ENCODE measurements at places on chromosomes 16 and 17.

DNA sequence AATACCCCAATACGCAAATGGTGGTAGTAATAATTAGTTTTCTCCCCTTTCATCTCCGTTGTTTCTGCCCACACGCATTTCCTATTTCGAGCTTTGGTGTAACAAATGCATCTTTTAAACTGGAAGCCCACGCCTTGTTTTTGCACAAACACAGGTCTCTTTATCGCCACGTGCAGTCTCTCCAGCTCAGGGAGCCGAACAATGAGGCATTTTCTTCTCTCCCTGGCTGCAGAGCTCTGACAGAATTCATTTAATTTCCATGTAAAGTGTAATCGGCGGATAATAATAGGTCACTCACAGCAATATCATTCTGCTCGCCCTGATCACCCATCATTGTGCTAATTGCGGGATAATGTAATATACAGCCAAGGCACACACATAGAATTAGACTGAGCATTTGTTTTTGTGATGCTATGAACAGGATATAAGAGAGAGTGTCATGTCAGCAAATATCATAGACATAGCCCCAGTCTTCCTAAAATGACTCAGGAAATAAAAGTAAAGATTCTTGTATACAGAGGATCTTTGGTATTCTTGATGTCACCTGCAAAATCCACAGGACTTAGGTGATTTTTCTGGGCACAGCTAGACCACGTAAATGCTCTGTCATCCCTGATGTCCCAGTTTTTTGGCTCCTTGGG is 452.6 kb upstream of the CDH11 start:
- DNase-seq, result no peak

DNA sequence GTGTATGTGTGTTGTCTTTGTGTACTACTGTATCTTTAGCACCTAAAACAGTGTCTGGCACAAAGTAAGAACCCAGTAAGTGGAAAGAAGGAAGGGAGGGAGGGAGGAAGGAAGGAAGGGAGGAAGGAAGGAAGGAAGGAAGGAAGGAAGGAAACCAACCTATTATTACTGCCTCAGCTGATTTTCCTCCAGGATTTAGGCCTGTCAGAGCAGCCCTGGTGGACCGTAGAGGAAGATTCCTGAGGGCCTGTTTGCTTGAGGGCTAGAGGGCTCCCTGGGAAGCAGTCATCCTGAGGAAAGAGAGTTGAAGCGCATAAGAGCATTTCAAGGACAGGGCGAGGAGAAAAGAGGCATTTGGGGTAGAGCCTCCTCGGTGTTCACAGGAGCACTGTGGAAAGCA is 61.5 kb downstream of the WSB1 start:
- DNase-seq, result no peak

DNA sequence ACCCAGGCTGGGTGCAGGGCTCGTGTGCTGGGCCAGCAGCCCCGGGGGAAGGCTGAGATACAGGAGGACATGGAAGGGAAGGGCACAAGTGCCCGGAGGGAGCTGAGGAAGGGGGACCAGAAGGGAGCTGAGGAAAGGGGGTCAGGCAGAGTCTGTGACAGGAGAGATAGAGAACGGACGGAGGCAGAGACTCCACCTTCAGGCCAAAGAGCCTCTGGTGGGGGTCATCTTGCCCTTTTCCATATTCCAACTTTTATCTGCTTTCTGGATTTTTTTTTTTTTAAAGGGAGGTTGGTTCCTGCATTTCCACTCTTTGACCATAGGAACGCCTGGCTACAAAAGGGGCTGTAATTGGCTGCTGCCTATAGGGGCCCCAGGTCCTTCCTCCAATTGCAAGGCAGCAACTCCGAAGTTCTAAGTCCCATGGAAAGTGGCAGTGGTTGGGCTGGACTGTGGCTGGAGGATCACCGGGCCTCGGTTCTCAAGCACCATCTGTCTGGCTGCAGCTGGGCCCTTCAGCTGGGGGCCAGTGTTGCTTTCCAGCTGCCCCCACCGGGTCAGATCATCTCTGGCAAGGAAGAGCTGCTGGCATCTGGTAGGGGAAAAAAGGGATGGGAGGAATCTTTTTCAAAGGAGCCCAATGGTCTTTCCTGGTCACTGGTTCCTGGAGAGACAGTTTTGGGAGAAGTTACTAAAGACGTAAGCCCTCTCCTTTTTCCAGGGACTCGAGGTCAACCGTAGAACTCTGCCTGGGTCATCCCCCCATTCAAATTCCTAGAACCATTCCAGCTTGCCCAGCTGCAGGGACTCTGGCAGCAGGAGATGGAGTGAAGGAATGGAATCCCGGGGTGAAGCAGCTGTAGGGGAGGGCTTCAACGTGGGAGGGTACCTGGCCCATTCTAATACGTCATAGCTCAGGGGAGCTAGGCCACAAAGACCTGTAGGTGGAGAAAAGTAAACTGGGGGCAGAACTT is 13.1 kb upstream of the MRPS23 start:
- no peak for DNase-seq

GRCh38 chr17:42640121-42640520 is 19.0 kb upstream of the TUBG2 start:
- DNase-seq, result no peak

GRCh38 chr17:8555062-8555461 is 75.5 kb downstream of the MYH10 start:
- no peak for DNase-seq

DNA sequence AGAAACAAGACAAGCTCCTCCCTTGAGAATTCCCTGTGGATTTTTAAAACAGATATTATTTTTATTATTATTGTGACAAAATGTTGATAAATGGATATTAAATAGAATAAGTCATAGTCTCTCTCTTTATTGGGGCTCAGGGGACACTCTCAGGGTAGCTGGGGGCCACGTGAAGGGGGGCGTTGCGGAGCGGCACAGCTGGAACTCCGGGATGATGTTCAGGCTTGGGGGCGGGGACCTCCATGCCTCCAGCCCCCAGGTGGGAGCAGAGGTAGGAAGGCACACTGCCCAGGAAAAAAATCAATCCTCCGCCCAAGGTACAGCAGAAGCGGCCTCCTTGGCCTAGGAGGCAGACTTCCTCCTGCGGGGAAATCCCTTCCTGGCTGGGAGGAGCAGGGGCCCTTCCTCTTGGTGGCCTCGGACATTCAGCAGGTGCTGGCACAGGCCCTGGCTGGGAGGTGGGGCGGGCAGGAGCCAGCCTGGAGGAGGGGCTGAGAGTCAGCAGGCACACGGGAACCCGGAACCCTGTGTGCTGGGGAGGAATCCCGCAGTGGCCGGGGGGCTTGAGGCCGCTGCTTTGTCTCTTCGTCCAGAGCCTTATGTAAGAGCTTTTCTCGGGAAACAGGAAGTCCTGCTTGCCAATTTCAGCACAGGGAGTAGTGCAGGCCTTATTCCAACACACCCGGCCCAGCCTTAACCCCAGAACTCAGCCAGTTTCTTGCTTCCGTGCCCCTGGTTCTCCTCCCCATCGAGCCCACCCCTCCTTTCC is 591 bp upstream of the TNFSF13 start:
- DNase-seq, result no peak

GRCh38 chr16:13104772-13105171 is 203.4 kb downstream of the SHISA9 start:
- no peak for DNase-seq

DNA sequence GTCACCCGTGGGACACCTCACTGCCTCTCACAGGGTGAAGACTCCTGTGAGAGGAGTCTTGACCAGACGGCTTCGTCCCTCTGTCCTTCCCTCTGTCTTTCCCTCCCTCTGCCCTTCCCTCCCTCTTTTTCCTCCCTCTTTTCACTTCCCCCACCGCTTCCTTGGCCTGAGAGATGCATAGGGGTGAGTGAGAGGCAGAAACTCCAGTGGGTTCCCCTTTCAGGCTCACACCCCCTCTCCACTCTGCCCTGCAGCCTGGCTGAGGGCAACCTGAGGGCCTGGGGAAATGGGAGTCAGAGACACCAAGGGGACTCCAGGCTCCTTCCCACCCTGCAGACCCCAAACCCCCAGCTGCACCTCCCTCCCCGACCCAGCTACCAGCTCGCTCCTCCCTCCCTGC is 14.6 kb upstream of the KRT17 start:
- DNase-seq, result no peak

DNA sequence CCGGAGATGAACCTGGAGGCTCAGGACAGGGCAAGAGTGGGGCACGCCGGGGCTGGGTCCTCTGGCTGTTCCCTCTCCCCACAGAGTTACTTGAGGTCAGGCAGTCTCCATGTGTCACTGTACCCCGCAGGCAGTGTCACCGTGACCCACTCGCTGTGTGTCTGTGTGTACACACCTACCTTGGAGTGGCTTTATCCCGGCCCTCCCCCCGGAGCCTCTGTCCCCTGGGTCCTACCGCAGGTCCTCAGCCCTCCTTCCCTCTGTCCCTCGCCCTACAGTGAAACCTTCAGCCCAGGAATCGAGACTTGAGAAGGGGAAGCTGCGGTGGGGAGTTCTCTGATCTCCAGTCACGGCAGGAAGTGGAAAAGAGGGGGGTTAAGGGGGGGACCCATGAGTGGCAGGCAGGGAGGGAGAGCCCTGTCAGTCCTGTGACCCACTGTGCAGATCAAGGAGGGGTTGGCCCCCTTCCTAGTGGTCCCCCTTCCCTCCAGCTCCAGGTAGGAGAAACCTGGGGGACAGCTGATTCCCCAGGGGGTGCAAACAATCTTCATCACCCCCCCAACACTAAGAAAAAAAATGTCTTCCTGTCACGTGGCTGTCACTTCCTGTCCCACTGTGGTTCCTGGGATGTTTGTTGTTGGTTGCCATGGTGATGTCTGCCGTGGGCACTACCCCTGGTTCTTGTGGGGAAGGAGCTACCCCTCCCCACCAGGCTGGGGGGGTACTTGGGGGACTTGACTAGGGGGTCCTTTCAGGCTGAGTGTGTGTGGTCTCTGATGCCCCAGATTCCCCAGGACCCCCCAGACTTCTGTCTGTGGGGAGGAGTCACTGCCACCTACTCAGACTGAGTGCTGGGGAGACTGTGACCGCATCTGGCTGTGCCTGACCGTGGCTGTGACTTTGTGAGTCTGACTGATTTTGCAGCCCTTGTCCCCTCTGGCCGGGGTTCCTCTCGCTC is 13.7 kb downstream of the RARA start:
- DNase-seq, result peak; percentile 88

DNA sequence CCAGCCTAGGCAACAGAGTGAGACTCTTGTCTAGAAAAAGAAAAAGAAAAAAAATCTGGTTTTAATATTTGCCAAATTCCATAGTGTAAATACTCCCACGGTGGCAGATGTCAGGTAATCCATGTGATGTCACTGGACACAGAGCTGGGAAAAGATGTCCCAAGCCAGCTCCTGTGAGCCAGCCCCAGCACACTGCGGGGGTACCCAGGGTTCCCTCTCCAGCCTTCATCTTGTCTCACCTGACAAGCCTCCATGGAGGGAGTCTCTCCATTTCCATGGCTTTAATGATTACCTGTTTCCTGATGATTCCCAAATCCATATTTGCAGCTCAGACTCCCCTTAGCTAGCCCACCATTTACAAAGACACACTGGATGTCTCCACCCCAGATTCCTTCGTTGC is 4.6 kb downstream of the CD300LB start:
- no peak for DNase-seq

GRCh38 chr16:66858740-66859396 is 14.7 kb downstream of the CA7 start:
- DNase-seq, result no peak

- DNase-seq, result no peak
Observed at GRCh38 chr17:48722915-48723422, at the start of gene PRAC2. Gene PRAC2 (plus strand): TSS chr17:48723185. CDS start chr17:48724411, 1,226 bp downstream.

GRCh38 chr17:76469076-76469990 is 1.9 kb downstream of the AANAT start:
- no peak for DNase-seq

DNA sequence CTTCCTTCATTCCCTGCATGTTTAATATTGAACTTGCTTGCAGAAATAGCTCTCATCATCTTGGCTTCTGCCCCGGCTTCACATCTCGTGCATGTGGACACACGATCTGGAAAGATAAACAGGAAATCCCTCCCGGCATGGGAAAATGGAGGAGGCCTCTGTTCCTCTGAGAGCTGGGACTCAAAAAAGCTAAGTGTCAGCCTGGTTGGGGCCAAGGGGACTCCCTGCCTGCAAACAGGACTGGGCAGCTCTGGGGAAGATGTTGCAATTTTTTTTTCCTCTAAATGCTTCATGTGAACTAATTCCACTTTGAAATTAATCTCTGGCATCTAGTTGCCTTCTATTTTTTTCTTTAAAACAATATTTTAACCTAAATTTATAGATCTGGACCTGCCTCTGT is 24.8 kb downstream of the ITPRIPL2 start:
- no peak for DNase-seq

GRCh38 chr16:10003486-10003885 is 178.7 kb downstream of the GRIN2A start:
- DNase-seq, result no peak

GRCh38 chr17:45138911-45139532 is 3.5 kb downstream of the ACBD4 start:
- no peak for DNase-seq

- DNase-seq, result peak; percentile 20
Observed at GRCh38 chr17:74295625-74296547, 21.9 kb downstream of the DNAI2 start.

DNA sequence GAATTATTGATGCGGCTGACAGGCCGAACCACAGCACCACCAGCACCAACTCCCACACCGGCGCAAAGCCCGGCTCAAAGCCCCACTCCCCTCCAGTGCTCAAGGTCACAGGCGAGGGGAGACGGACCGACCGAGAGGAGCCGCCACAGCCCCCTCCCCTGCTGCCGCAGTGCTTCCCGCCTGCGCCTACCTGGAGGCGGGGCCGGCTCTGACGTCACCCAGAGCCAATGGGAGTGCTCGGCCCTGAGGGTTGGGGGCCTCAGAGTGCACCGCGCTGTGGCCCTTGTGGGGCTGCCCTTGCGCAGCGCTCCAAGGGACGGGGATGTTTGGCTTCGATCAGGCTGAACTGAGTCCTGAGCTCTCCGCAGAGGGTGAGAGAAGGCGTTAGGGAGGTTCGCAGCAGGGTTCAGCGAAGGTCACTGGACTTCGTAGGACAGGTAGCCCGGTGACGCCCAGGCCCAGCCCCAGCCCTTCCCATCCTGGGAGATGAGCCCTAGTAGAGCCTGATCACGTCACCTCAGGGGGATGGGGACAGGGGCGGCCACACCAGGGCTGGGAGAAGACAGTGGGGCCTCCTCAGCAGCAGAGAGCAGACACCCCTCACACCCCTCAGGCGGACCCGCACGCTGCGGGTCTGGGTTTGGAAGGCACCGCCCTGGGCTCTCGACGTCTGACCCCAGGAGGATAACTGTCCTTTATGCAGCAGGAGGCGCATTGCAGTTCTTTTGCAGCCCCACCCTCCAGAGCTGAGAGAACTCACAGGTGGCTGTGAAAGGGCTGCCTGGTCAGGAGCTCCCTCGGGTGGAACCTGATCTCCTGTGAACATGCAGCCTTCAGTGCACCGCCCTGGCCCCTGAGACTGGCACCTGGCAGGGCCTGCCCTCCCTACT is 1.5 kb downstream of the NDRG4 start:
- DNase-seq, result no peak

DNA sequence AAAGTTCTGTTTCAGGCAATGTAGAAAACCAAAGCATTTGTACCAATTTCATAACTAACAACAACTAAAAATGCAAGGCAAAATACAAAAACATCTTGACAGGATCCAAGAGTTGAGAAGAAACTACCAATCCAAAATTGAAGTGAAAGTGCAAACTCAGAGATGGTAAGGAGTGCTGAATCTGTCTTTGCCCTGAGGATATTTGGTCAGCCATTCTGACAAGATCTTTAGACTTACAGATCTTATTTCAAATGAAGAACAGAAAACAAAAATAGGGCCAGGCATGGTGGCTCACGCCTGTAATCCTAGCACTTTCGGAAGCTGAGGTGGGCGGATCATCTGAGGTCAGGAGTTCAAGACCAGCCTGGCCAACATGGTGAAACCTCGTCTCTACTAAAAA is 412.8 kb downstream of the ZFHX3 start:
- no peak for DNase-seq
